Progenitor cell of endocrine pancreas (in vitro differentiated cells): ENCODE measurements at places on chromosomes 5 and 9.

GRCh38 chr9:93094658-93095204 is 1.3 kb upstream of the CARD19 start:
- no peaks in the 10 kb centered on the region for H3K27me3 ChIP-seq
- H3K4me1 ChIP-seq = peaks cover 29% of the 10 kb centered on the region
- no peak for DNase-seq

GRCh38 chr5:135596157-135596763 is 17.5 kb upstream of the CXCL14 start:
- peaks cover 22% of the 10 kb centered on the region for H3K27me3 ChIP-seq
- no peak overlapping the region for H3K27ac ChIP-seq
- no peak overlapping the region for H3K4me3 ChIP-seq
- peaks cover 15% of the 10 kb centered on the region for H3K4me1 ChIP-seq
- no peaks in the 10 kb centered on the region for H3K36me3 ChIP-seq

DNA sequence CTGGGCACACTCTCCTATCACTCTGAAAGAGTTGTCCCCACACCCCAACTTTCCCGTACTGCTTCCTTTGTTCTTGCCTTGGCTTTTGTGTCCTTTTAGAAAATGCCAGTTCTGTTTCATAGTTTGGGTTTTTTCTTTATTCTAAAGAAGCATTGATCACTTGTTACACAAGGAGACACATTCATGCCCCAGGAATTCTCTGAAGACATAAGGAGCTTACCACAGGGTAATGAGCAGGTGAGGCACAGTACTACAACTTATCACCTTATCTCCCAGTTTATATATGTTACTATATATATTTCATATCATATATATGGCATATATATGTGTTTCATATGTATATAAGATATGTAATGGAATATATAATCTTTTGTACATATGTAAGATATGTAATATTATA is 6.5 kb upstream of the SSBP2 start:
- H3K4me1 ChIP-seq = peaks cover 18% of the 10 kb centered on the region
- no peaks in the 10 kb centered on the region for H3K36me3 ChIP-seq
- H3K27ac ChIP-seq = no peak overlapping the region
- no peak overlapping the region for H3K4me3 ChIP-seq

DNA sequence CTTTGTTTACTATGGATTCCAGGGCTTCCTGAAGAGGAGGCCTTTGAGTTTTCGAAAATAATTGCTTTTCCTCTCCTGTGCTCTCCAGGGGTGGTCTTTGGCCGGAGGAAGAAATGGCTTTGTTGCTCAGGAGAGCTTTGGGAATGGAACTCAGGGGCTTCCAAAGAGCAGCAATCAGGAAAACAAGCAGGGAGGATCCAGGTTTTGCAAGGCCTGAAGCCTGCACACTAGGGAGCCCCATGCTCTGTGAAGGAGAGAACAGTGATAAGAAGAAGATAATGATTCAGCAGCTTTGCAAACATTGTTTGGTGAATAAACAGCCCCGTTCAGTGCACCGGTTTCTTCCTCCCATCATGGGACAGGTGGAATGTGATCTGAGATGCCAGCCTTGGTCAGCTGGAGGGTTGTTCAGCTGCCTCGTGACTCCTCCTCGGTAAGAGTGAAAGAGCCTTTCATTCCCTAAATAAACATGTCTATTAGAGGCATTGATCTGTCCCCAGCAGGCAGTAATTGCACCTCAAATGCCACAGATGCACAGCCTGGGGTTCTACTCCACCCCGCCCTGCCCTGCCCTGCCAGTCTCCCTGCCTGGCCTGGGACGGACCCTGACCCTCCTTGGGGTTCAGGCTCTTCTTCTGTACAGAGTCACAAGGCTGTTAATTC is 11.5 kb upstream of the ALDH1B1 start:
- H3K4me1 ChIP-seq = peaks cover 32% of the 10 kb centered on the region
- H3K4me3 ChIP-seq = peak overlapping the region; percentile 26
- no peaks in the 10 kb centered on the region for H3K27me3 ChIP-seq
- H3K27ac ChIP-seq = peak overlapping the region; percentile 91

DNA sequence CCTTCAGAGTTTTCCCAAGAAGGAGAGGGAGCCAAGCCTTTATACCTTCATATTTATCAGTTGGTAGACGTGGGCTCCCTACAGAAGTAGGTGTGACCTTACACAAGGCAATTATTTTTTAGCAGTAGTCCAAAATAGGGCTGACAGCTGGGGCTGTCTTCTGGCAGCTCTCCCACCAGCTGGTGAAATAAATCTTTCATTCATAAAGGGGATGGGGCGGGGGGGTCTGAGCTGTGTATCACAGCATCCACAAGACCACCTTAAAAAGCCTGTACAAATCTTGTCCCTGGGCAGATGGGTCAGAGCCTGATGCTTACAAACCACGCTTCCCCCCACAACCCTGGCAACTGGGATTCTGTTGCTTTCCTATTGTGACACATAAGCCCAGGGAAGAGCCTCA is 19.7 kb downstream of the CSF2 start:
- no peaks in the 10 kb centered on the region for H3K4me1 ChIP-seq
- no peak for DNase-seq
- H3K27ac ChIP-seq = no peak overlapping the region
- H3K36me3 ChIP-seq = no peaks in the 10 kb centered on the region
- H3K27me3 ChIP-seq = peaks cover 6% of the 10 kb centered on the region

DNA sequence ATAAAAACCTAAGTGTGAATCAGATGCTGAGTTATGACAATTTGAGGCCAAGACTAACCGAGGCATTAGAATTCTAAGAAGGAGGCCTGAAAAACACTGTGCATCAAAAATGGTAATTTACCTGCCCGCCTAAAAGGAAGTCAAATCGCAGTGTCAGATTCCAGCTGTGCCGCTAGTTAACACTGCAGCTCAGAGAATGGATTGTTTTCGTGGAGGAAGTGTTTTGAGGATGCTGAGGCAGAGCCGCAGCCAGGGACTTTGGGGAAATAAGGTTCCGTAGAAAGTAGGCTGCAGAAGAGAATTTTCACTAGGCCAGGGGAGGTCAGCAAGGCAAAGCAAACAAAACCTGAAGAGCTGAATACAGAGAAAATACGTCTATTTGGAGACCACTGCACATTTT is 226.4 kb upstream of the ISL1 start:
- no peaks in the 10 kb centered on the region for H3K27me3 ChIP-seq
- H3K4me3 ChIP-seq = no peak overlapping the region
- H3K27ac ChIP-seq = no peak overlapping the region
- H3K4me1 ChIP-seq = peaks cover 2% of the 10 kb centered on the region

- no peaks in the 10 kb centered on the region for H3K36me3 ChIP-seq
- no peak for DNase-seq
- peaks cover 45% of the 10 kb centered on the region for H3K27me3 ChIP-seq
Observed at GRCh38 chr9:135248111-135248510, 160.6 kb downstream of the OLFM1 start.

DNA sequence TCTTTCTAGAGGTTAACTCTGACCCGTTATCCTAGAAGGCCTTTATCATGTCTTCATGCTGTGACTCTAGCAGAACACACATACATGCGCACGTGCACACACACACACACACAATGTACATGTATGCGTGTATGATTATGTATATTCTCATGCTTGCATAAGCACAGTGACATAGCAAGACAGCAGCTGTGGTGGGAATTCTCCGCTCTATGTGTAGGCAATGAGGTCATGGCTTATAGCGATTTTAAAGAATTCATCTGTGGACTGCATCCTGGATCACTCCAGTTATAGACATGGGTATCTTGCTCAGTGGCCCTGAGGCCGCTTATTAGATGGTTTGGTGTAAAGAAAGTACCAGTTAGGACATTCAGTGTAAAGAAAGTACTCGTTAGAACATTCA is 106.2 kb downstream of the FBXL7 start:
- peaks cover 14% of the 10 kb centered on the region for H3K4me1 ChIP-seq
- no peak for DNase-seq
- H3K4me3 ChIP-seq = no peak overlapping the region
- no peak overlapping the region for H3K27ac ChIP-seq

GRCh38 chr5:135843571-135844337 is 9.3 kb downstream of the SLC25A48 start:
- peaks cover 23% of the 10 kb centered on the region for H3K27me3 ChIP-seq
- no peaks in the 10 kb centered on the region for H3K36me3 ChIP-seq
- H3K4me3 ChIP-seq = no peak overlapping the region
- peak overlapping the region; percentile 68 for H3K27ac ChIP-seq
- no peak for DNase-seq

- no peaks in the 10 kb centered on the region for H3K36me3 ChIP-seq
- no peak overlapping the region for H3K27ac ChIP-seq
- no peak for DNase-seq
Observed at GRCh38 chr5:127571314-127572131, 54.1 kb downstream of the PRRC1 start.
